ENCODE measurements at places on chromosomes 4 and X.
A peak's percentile ranks its signal among the peaks of the same experiment; 100 is the strongest.

DNA sequence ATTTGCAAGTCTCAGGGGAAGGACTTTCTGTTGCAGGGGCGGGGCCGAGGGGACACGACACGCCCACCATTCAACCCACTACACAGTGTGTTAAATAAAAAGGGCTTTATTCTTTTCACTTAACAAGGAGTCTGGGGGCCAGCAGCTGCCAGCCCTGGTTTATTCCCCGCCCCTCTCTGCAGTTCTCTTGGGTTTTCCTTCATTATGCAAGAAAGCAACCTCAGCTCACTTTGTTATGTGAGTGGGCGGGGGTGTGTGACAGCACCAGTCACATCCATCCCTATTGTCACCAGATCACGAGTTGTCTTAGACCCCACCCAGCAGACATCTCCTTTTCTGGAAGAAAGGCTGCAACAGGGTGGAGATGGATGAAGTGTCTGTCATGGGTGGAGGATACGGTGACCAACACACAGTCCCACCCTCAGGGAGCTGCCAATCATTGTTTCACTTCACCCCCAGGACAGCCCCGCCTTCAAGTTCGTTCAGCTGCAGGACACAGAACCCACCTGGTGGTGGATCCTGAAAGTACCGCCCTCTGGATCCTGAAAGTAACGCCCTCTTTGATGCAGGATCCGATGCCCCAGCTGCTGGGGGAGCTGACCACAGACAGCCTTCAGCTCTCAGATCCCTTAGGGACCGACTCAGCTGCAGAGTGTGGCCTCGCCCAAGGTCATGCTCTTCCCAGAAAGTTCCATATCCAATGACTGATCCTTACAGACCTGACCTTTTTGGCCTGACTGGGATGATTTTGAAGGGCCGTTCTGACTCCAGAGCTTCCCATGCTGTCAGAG lies 79.6 kb downstream of the SMIM20 start:
- DNase-seq, result no peak

GRCh38 chr4:53598901-53599300 lies 7.6 kb upstream of the LNX1 start:
- DNase-seq, result no peak

DNA sequence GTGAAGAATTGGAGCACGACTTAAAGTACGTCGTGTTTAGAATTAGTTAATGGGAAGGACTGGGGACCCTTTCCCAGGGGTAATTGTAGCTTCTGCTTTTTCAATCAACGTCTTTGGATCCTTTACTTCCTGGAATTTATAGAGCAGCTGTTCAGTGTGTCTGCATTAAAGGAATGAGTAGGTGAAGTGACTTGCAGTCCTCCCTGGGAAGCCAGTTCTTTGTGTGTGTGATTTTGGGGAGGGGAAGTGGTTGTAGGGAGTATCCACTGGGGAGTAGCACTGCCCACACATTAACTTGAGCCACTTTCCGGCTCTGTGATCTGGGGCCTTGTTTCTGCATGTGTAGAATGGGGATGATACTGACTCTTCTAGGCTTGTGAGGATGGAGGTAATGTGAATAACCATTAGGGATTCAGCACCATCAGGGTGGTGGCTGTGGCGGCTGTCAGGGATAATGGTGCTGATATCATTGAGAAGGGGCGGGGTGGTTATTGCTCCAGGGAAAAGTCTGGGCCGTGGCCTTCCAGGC lies 54.7 kb downstream of the TMEM131L start:
- DNase-seq, result no peak

DNA sequence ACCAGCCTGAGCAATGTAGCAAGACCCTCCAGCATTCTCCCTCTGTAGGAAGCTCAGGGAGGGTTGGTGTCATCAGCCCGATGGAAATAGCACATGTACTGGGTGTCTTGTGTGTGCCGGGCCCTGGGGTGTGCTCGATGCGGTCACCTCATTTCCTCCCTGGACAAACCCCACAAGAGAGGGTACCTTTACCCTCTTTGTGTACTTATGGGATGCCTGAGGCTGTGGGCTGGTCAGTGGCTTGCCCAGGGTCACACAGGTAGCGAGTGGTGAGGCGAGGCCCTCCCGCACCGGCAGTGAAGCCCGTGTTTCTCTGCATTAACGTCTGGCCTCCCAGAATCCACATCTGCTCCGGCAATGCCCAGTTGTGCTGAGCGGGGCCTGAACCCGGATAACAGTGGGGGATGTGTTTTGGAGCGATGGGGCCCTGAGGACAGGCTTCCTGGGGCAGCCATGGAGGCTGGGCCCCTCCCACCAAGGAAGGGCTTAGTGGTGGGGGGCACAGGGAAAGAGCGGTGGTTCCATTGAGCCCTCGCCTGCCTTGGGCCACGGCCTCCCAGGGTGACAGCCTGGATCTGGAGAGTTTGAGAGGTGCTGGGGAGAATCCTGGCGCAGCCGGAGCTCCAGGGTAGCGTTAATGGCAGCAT lies 8.1 kb downstream of the PSAPL1 start:
- no peak for DNase-seq

GRCh38 chr4:139859876-139860275 lies 194.3 kb downstream of the MGST2 start:
- no peak for DNase-seq

- no peak for DNase-seq
Measured at GRCh38 chr4:54897590-54897989, 227.8 kb downstream of the KDR start.

GRCh38 chr4:25076625-25077398 lies 46.1 kb upstream of the LGI2 start:
- DNase-seq, result no peak

GRCh38 chr4:120291541-120291940 lies 224.9 kb upstream of the MAD2L1 start:
- no peak for DNase-seq

DNA sequence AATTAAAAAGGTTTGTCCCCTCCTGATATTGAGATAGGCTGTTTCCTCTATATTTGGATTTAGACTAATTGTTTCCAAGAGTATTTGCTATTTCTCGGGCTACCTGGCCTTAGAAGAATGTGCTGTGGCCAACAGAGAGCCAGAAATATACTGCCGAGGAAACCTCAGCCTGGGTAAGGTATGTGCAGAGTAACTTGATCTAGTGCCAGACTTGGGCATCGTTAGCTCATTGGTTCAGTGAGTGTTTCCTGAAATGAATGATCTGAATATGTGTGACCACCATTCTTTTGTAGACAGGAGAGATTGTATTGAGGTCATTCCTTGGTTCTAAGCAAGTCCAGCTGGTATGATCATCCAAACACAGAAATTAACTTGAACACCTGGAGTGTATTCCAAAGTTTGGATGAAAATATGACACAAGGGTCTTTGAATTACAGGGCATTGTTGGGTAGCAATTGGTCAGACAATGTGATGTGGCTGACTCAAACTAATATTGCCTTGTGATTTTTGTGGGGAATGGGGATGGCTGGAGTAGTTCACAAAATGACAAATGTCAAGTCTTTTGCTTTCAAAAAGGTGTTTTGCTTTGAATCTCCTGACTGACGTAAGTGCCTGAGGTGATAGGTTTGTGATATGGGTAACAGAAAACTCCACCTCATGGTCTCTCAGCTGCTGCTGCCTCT lies 100.2 kb upstream of the CXCL13 start:
- DNase-seq, result no peak

DNA sequence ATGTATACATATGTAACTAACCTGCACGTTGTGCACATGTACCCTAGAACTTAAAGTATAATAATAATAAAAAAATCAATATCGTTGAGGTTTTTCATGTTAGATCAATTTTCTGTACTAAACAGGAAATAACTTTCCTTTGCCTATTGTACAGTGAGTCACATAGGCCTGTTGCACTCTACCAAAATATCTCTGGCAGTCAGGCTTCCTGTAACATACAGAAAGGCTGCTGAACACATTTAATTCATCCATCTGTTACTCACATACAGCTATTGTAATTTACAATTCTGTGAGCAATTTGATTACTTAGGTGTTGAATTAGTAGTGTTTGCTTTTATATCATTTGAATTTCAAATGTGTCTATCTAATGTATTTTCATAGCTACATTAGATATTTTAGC lies 427.8 kb downstream of the TMA16 start:
- no peak for DNase-seq

GRCh38 chr4:158169931-158170690 lies 2.7 kb downstream of the GASK1B start:
- no peak for DNase-seq

- DNase-seq, result no peak
Measured at GRCh38 chr4:120895554-120895953, 27.0 kb downstream of the PRDM5 start.

DNA sequence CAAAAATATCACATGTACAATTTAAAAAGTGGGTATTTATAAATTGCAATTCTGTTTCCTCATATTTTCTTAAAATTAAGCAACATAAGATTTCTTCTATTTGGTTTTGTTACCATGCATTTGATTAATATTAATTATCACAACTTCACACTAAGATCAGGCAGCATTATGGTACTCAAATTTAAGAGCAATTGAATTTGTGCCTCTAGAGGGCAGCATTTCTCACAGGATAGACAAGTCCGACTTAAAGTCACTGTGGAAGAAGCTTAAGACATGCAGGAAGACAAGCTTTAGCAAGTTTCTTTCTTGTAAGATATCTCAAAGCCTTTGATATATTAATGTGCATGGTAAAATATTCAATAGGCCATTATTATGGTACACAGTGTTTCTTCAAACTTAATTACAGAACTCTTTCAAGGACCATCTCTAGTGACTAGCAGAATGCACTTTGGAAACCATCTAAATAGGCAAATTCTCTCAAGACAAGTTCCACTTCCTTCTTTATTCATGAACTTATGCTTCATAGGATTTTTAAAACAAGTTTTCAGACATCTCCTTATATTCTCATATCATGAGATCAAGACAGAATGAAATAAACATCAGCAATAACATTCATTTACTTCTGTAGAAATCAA lies 35.0 kb downstream of the FBXW7 start:
- peak; percentile 2 for DNase-seq

- no peak for DNase-seq
Measured at GRCh38 chr4:53705151-53705764, 114.0 kb upstream of the LNX1 start.

GRCh38 chr4:141140391-141141200 lies 7.3 kb upstream of the RNF150 start:
- no peak for DNase-seq

- no peak for DNase-seq
Measured at GRCh38 chr4:33149658-33150524, 2429.7 kb downstream of the PCDH7 start.

- no peak for DNase-seq
Measured at GRCh38 chr4:67122029-67122428, 423.3 kb downstream of the CENPC start.

- DNase-seq, result no peak
Measured at GRCh38 chr4:71568131-71568530, 215.7 kb downstream of the GC start.
